ENCODE measurements at places on chromosomes 4 and X. TPM values are rescaled to one million over a fixed set of nuclear protein-coding genes. Genes with fewer than 3 reads are reported as not detected.
A peak's percentile ranks its signal among the peaks of the same experiment; 100 is the strongest.

Gene CSAG2
- not detected for total RNA-seq

- DNase-seq = peak; percentile 34
- no peak overlapping the region for H3K27ac ChIP-seq
- H3K4me1 ChIP-seq = peaks cover 22% of the 10 kb centered on the region
- peaks cover 43% of the 10 kb centered on the region for H3K27me3 ChIP-seq
Observed at GRCh38 chrX:72128881-72129280, 2.8 kb downstream of the RTL5 start.

Gene SSX1
- not detected for total RNA-seq

Gene DDX53
- not detected for total RNA-seq

Gene C4orf36
- 8.6 TPM for total RNA-seq

GRCh38 chrX:148960060-148960459 is 459.6 kb downstream of the AFF2 start:
- DNase-seq = no peak
- H3K4me3 ChIP-seq = no peak overlapping the region
- H3K4me1 ChIP-seq = no peaks in the 10 kb centered on the region
- H3K27ac ChIP-seq = no peak overlapping the region
- H3K27me3 ChIP-seq = no peaks in the 10 kb centered on the region
- H3K36me3 ChIP-seq = no peaks in the 10 kb centered on the region

Gene SYTL5
- total RNA-seq = 1.7 TPM

DNA sequence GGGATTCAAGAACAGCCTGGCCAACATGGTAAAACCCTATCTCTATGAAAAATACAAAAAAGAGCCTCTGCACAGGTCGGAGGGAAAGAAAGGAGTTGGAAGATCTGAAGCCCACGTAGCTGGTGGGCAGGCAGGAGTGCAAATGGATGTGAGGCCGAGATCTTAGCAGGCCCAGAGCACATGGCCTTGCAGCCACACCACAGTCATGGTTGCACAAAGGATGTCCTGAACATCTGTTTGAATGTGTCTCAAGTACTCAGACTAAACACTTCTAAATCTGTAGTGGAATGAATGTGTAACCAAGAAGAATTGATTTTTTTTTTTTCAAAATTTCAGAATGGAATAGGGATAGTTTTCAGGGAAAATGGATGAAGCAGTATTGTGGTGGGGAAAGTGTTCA is 10.8 kb downstream of the CA5B start:
- H3K27me3 ChIP-seq = no peaks in the 10 kb centered on the region
- H3K36me3 ChIP-seq = no peaks in the 10 kb centered on the region
- peaks cover 23% of the 10 kb centered on the region for H3K4me1 ChIP-seq
- no peak overlapping the region for H3K27ac ChIP-seq

DNA sequence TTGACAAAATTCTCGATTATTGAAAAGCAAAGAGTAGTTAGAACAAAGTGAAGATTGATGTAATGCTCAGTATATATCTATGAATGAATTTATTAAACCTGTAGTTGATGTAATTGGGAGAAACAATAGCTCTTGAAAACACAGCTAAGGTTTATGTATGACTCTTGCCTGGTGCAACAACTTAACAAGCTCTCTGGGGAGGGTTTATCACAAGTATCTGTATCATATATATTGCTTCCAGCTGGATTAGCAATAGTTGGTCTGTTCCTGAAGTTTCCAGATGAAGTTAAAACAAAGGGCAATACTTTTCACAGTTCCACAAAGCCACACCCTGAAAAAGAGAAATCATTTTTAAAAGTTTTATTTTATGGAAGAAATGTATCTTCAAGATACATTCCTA is 91.4 kb downstream of the ARSJ start:
- no peaks in the 10 kb centered on the region for H3K4me1 ChIP-seq
- no peak overlapping the region for H3K4me3 ChIP-seq
- no peaks in the 10 kb centered on the region for H3K27me3 ChIP-seq
- DNase-seq = no peak

DNA sequence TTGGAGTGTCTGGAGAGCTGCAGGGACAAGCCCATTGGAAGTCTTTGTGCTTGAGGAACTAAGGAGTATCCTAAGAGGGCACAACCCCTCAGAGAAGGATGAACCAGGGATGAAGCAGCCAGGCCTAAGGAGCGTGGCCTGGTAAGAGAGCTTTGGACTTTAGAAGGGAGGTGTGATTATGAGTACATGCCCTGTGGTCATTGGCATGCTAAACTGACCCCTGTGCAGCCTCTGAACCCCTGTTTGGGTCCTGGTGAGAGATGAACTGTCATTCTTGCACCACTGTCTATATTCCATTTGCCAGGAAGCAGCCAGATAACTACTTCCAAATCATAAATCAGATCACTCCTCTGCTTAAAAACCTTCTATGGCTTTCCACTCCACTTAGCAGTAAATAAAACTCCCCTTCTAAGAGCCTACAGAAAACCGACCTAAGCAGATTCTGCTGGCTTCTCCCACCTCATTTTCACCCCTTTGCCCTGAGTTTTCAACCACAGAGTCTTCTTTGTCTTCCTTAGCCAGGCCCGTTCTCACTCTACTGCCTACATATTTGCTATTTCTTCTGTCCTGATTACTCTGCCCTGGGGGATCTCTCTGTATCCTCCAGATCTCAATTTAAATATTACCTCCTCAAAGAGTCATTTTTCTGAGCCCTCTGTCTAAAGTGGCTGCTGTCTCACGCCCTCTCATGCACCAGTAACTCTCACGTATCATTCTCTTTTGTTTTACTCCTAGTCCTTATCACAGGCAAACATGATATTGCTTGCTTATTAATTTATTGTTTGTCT is 56.7 kb downstream of the MID1IP1 start:
- H3K36me3 ChIP-seq = no peaks in the 10 kb centered on the region
- no peak for DNase-seq
- H3K27me3 ChIP-seq = no peaks in the 10 kb centered on the region
- no peak overlapping the region for H3K27ac ChIP-seq
- no peak overlapping the region for H3K4me3 ChIP-seq
- no peaks in the 10 kb centered on the region for H3K4me1 ChIP-seq

Gene MAGEA10
- not detected for total RNA-seq

GRCh38 chrX:134525086-134525792 is 65.3 kb downstream of the HPRT1 start:
- H3K4me3 ChIP-seq = no peak overlapping the region
- no peaks in the 10 kb centered on the region for H3K4me1 ChIP-seq
- no peak for DNase-seq
- H3K27me3 ChIP-seq = no peaks in the 10 kb centered on the region

DNA sequence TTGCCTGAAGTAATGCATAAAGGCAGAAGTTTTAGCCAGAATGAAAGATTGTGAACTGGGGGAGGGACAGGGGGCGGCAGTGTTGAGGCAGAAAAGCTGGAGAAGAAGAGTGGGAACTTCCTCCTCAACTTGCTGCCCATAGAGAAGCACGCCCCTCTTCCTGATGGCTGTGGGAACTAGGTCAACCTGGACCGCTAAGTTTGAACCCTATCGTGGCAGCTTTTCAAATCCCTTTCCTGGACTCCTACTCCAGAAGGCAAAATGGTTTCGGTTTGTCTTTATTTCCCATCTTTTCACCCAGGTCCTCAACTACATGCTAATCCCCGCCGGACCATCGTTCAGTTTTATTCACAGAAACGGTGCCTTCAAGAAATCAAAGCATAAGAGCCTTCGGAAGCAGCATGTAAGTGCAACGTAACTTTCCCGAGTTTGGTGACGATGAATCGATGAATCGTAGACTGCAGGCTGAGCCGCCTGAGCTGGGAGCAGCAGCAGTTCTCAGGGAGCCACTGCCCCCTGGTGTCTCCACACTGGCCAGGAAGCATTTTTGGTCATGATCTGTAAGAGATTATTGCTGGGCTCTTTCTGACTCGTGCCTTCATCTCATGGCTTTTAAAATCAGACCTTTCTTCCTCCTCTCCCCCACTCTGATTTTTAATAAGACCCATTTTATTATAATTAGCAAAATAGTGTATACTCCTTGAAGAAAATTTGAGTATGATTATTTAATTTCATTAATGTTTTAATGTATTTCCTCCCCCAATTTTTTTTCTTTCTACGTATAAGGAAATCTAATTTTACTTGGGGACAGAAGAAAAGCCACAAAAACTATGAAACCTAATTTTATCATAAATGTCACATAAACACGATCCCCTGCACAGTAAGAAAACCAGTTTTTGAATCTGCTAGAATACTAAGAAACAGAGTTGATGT is 21.4 kb downstream of the SPINK2 start:
- peak; percentile 90 for DNase-seq
- H3K27ac ChIP-seq = no peak overlapping the region
- H3K36me3 ChIP-seq = no peaks in the 10 kb centered on the region
- H3K4me1 ChIP-seq = no peaks in the 10 kb centered on the region
- H3K27me3 ChIP-seq = peaks cover 11% of the 10 kb centered on the region

Gene PPP4R3C
- not detected for total RNA-seq

DNA sequence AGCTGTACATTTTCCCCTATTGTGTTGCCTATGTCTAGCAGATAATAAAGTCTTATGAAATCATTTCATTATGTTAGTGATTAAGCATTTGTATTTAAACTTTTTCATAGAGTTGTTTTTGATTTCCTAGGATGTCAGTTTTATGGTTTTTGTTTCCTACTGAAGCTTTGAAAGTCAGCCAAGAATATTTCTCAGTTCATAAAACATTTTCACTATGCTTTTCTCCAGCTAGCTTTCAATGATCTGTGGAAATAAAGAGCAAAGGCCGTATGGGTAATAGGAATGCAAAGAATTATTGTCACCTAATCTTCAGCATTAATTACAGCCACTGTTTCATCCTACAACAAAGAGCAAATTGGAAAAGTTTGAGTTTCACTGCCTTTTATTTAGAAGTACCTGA is 145.7 kb upstream of the NUDT6 start:
- DNase-seq = no peak
- no peak overlapping the region for H3K27ac ChIP-seq
- H3K4me1 ChIP-seq = no peaks in the 10 kb centered on the region
- H3K36me3 ChIP-seq = no peaks in the 10 kb centered on the region
- no peaks in the 10 kb centered on the region for H3K27me3 ChIP-seq

DNA sequence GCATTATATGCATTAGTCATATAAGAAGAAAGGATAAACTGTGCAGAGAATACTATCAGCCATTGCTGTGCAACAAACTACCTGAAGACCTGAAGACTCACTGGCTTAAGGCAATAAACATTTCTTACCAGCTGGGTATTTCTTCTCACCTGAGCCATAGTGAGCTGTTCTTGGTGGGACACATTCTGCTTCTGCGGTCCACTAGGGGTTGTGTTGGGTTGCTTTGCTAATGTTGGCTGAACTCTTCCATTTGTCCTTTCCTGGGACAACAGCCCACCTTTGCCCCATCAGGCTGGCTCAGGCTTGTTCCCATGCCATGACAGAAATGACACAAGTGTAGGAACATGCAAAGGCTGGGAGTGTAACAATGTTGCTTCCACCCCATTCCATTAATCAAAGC is 388.6 kb downstream of the PCDH7 start:
- no peak overlapping the region for H3K4me3 ChIP-seq
- H3K4me1 ChIP-seq = peaks cover 8% of the 10 kb centered on the region
- DNase-seq = no peak

GRCh38 chrX:112051576-112051975 is 31.0 kb downstream of the TRPC5 start:
- H3K4me1 ChIP-seq = no peaks in the 10 kb centered on the region
- no peak overlapping the region for H3K4me3 ChIP-seq
- H3K36me3 ChIP-seq = no peaks in the 10 kb centered on the region

DNA sequence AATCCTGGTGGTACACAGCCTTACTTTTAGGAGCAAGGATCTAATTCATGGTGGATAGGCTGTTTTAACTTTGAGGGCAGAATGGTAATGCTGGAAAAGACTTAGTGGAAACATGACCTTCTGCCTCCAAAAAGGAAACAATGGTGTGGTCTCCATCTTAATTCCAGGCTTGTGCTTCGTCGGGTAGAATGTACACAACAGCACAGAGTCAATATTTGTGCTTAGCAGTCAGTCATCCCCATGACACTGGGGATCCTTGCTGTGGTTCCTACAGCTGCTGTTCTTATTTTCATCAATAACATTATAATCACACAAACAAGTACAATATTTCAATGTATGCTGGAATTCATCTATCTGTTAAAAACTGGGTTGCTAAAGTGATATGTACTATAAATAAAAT is 104.4 kb downstream of the HHIP start:
- no peaks in the 10 kb centered on the region for H3K36me3 ChIP-seq
- H3K27me3 ChIP-seq = no peaks in the 10 kb centered on the region
- no peaks in the 10 kb centered on the region for H3K4me1 ChIP-seq
- no peak overlapping the region for H3K27ac ChIP-seq
- DNase-seq = no peak
- no peak overlapping the region for H3K4me3 ChIP-seq

Gene COQ2
- 32.7 TPM for total RNA-seq

DNA sequence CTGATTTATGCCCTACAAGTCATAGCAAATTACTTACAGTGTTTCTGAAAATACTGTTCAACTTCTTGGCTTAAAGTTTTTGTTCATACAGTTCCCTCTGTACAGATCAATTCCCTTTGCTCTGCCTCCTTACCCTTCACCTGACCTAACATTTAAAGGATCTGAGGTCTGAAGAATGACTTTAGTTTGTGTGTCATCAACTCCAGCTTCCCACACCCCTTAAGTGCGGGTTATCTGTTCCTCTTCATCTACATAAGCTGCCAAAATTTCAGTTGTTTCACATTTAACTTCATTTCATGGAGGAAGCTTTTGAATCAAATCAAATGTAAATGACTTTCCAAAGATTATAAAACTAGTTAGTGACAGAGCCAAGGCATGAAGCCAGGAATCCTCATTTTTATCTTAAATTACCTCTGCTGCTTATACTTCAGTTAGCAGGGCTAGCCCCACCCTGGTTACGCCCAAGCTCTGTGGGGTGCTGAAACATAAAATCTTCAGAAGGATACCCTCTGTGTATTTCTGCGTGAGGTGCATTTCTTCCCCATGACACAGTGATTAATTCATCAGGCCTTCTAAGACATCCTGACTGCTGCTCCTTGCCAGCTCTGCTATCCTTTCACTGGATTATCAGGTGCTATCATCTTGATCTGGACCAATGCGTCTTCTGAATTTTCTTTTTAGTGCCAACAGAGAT is 16.5 kb downstream of the CXCL1 start:
- H3K4me1 ChIP-seq = no peaks in the 10 kb centered on the region
- H3K36me3 ChIP-seq = no peaks in the 10 kb centered on the region
- H3K27me3 ChIP-seq = no peaks in the 10 kb centered on the region

DNA sequence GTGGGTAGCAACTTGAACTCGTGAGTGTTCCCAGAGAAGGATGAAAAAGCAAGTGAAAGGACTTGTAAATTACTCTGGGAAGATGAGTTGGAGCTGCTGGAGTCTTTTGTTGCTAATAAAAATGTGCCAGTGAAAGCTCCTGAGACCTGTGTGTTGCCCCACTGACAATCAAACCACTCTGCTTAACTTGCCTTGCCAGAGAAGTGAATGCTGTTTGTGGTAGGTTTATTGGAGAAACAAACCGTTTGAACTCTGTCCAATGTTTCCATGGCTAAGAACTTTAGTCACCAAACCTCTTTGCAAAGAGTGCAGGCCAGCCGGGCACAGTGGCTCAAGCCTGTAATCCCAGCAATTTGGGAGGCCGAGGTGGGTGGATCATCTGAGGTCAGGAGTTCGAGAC is 586.9 kb downstream of the PCDH7 start:
- no peak for DNase-seq
- no peaks in the 10 kb centered on the region for H3K4me1 ChIP-seq
- no peak overlapping the region for H3K4me3 ChIP-seq
